Kidney (tissue), 22 donors: ENCODE measurements at places on chromosomes 13 and 19. TPM values are rescaled to one million over a fixed set of nuclear protein-coding genes. Genes with fewer than 3 reads are reported as not detected.

The NRTN gene
- 5.8 TPM for polyA plus RNA-seq

- H3K27ac ChIP-seq = no peak overlapping the region
- no peak for DNase-seq
- H3K36me3 ChIP-seq = no peaks in the 10 kb centered on the region
- peaks cover 11% of the 10 kb centered on the region for H3K27me3 ChIP-seq
Measured at GRCh38 chr19:41940731-41941409, 12.6 kb upstream of the ERFL start.

The SLC25A42 gene
- 70.7 TPM for polyA plus RNA-seq

DNA sequence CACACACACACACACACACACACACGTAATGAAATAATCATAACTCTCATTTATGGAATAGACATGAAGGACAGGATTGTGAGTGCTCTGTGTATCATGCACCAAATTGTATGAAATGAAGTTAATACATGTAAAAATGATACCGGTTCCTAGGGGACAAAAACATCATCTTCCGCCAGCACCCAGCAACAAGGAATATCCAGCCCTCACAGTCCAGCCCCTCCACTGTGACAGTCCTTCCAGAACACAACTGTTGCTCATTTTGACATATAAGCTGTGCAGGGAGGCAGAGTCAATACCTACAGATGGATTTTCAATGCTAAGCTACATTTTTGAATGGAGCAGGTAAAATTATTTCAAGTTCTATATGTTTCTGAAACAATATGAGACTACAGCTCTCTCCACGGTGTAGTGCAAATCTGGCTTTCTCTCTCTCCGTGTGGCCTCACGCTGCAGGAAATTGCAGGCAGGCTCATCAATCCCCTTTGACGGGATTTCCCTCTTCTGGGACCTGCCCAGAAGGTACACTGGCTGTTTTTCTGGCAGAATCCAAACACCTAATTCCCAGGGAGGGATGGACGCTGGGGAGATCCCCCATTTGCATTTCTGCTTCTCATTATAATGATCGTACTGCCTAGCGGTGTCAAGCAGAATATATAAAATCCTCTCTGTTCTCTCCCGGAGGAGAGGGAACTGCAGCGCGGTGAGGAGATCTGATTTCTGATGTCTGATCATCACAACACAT lies 494.0 kb downstream of the LIG4 start:
- no peaks in the 10 kb centered on the region for H3K27me3 ChIP-seq
- H3K36me3 ChIP-seq = no peaks in the 10 kb centered on the region
- H3K4me3 ChIP-seq = no peak overlapping the region
- no peak overlapping the region for H3K27ac ChIP-seq
- H3K4me1 ChIP-seq = no peaks in the 10 kb centered on the region

DNA sequence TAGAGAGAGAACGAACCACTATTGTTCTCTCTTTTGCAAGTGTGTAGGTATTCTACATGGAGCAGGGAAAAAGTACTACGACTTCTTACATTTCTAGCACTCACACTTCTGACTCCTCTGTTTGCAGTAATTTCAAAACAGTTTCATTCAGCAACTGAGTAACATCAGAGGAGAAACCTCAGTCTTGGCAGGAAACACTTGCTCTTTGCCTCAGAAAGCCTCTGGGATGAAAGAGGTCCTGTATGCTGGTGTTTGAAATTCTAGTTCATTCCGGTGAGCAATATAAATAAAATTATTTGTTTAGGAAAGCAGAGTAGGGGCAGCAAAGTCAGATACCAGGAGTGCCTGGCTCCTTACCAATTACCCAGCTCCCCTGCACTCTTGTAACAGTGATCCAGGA lies 595.5 kb downstream of the TBC1D4 start:
- H3K4me1 ChIP-seq = no peaks in the 10 kb centered on the region
- H3K4me3 ChIP-seq = no peak overlapping the region
- H3K27me3 ChIP-seq = no peaks in the 10 kb centered on the region
- H3K36me3 ChIP-seq = no peaks in the 10 kb centered on the region
- DNase-seq = no peak
- H3K27ac ChIP-seq = no peak overlapping the region

The ZNF225 gene
- polyA plus RNA-seq = 2.3 TPM

GRCh38 chr19:3440082-3440481 lies 40.2 kb downstream of the SMIM24 start:
- peaks cover 4% of the 10 kb centered on the region for H3K4me1 ChIP-seq
- peaks cover 5% of the 10 kb centered on the region for H3K36me3 ChIP-seq
- H3K27me3 ChIP-seq = no peaks in the 10 kb centered on the region
- H3K4me3 ChIP-seq = no peak overlapping the region
- no peak overlapping the region for H3K27ac ChIP-seq
- no peak for DNase-seq

DNA sequence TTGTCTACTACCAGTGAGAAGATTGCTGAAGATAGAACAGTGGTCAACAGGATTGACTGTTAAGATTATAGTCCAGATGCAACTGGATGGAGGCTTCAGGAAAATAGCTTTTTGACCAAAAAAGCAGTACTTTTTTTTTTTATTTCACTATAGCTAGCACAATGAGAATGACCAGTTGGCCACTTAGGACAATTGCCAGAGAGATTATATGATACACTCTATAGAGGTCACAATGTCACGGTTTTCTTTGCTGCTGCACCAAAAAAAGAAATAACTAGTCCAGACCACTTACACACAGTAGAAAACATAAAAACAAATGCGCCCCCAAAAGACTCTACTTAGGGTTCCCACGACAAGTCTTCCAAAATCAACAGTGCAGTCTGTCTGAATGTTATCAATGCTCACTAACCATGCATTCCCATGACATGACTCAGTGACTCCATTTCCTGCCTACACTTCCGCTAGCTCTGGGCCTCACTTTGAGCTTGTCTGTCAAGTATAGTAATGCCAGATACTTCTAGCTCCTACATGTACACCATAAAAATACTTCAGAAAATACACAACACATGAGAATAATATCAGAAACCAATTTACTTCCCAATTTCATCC lies 209.1 kb upstream of the STARD13 start:
- DNase-seq = peak; percentile 92
- no peaks in the 10 kb centered on the region for H3K36me3 ChIP-seq
- no peak overlapping the region for H3K4me3 ChIP-seq
- no peaks in the 10 kb centered on the region for H3K27me3 ChIP-seq
- H3K27ac ChIP-seq = no peak overlapping the region

GRCh38 chr19:39265321-39265916 lies 2.8 kb upstream of the IFNL2 start:
- H3K4me1 ChIP-seq = no peaks in the 10 kb centered on the region
- peak; percentile 23 for DNase-seq
- H3K27me3 ChIP-seq = peaks cover 22% of the 10 kb centered on the region
- no peaks in the 10 kb centered on the region for H3K36me3 ChIP-seq
- no peak overlapping the region for H3K4me3 ChIP-seq
- H3K27ac ChIP-seq = no peak overlapping the region

The KLF1 gene
- not detected for polyA plus RNA-seq

The AMER2 gene
- polyA plus RNA-seq = not detected

The IL12RB1 gene
- 0.45 TPM for polyA plus RNA-seq
